AG10803 (cell line): ENCODE measurements at places on chromosomes 4 and X.

DNA sequence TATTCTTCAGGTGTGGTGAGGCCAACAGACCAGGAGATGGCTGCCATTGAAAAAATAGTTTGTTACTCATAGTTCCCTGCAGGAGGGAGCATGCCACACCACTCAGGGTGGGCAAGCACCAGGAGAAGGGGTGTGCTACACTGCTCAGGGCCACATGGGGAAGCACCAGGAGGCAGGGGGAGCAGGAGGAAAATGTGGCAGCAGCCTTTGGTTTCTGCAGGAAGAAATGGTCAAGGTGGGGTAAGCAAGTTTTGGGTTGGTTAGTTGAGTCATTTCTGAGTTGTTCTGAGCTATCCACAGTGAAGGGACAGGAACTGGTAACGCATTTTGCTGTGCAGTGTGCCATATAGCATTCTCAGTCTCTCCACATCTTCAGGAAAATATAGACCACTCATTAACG is 23.8 kb downstream of the FGFBP1 start:
- DNase-seq = no peak

GRCh38 chr4:10495651-10496050 is 38.4 kb upstream of the ZNF518B start:
- DNase-seq = no peak

- peak; percentile 72 for DNase-seq
Measured at GRCh38 chr4:7945709-7946380, 6.2 kb upstream of the AFAP1 start.

DNA sequence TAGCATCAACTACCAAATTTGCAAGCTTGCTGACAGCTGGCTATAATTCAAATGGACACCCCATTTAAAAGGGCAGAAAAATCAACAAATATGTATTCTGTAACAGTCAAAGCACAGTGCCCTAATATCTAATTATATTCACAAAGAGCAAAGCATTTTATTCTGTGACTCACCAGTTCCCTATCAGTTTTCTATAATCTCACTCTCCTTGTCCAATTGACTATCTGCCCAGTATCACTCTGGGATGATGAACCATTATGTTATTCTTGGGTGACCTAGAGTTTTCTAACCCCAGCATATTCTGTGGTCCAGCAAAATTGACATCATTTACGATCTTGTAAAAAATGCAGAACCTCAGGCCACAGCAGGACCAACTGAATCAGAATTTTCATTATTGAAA is 82.0 kb upstream of the FREM3 start:
- DNase-seq = no peak

DNA sequence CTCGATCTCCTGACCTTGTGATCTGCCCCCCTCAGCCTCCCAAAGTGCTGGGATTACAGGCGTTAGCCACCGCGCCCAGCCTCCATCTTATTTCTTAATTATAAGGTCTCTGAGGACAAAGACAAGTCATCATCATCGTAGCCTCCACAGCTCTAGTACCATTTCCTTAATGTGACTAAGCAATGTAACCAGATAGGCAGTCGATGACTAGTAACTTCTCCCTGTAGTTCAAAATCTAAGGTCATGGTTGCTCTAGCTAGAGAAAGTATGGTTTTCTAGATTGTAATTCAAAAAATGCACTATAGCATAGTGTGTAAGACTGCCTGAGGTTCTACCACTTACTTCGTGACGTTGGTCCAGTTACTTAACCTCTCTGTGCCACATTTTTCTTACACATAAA is 6.9 kb downstream of the SLC39A8 start:
- no peak for DNase-seq

DNA sequence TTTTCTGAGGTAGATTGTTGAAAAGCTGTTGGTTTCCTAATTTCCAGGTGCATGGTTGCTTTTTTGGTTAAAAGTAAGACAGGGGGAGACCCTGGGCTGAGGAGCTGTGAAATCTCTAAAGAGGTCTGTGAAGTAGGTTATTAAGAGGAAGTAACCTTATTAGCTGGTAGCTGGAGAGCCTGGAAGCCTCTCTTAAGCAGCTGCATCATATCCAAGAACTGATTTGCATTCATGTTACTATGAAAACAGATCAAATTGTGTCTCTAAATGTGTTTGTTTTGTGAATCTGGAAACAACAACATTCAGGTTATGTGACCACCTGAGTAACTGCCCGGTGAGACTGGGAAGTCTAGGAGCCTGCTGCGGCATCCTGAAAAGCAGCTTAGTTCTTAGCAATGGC is 54.1 kb downstream of the ARHGAP10 start:
- DNase-seq = no peak

GRCh38 chr4:148332486-148332885 is 109.7 kb downstream of the NR3C2 start:
- DNase-seq = no peak

DNA sequence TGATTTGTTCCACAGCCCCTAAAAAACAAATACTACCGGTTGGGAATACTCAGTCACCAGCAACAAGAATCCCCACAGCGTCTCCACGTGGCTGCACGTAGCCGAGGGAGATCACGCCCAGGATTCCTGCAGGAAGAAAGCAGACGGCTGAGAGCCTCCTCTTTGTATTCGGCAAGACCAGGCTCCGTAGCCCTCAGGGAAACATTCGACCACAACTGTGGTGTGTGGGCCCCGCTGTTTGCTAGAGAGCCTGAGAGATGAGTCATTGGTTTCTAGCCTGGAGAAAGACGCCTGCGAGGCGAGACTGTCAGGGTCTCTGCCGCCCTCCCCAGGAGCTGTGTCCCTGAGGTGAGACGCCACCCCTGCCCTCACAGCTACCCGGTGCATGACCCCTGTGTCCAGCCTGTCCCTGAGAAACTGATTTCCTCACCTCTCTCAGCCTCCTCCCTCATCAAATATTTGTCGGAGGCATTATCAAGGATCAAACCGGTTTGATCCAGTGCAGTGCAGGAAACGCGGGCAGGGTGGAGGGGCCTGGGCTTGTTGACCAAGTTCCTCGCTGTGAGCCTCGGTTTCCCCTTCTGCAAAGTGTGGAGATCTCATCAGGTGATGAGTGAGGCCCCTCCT is 4.7 kb upstream of the S100P start:
- DNase-seq = peak; percentile 86

GRCh38 chrX:71000139-71000538 is 68.0 kb downstream of the SNX12 start:
- DNase-seq = no peak

GRCh38 chr4:128582427-128582870 is 227.1 kb upstream of the JADE1 start:
- DNase-seq = no peak
